H7 (cell line): ENCODE measurements at places on chromosomes 5 and 9.

- no peak for DNase-seq
These were observed 3.9 kb downstream of the GCNT4 start for GRCh38 chr5:75048457-75048953.

DNA sequence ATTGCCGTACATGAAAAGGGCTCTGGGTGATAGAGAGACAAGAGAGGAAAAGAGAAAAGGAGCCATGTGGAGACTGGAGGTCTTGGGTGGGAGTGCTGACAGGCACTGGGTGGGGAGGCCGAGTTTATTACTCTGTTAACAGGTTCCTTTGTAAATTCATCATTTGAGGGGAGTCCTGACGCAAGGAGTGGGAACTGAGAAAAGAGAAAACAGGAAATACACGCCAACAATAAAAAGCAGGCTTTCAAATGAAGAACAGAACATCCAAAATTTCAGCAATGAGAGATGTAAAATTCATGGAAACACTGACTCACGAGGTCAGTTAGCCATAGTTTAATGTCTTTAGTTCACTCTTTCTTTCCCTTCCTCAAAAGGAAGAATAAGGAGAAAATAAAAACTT lies 342.8 kb downstream of the TMEM167A start:
- no peak for DNase-seq

DNA sequence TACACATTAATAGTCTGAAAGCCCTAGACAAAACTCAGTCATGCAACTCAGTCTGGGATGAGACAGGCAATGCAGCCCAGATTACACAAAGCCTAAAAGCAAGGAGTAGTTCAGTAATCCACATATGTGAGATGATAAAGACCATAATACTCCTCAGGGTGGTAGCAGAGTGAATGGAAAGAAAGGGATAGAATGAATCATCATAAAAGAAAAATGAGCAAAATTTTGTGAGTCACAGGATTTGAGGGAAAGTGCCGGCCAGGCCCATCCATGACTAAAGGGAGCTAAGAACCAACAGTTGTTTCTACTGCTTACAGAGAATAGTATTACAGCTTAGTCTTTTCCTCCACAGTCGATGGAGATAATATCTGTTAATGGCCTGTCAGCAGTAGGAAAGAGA lies 90.0 kb upstream of the POU5F2 start:
- no peak for DNase-seq

DNA sequence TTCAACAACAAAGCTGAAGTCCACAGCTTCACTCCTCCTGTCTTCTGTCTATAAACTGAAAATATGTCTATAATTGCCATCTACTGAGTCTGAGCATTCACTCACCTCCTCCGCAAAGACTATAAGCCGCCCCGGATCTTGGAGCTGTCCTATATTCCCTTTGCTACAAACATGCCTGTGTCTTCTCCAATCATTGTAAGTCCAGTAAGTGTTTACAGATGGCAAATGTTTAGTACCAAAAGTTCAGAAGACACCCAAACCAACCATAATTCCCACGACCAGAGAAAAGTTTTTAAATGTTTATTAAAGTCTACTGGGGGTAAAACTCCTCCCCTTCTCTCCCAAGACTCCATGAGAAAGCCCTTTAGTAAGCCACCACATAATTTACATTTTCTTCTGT lies 80.9 kb downstream of the EBF1 start:
- no peak for DNase-seq

DNA sequence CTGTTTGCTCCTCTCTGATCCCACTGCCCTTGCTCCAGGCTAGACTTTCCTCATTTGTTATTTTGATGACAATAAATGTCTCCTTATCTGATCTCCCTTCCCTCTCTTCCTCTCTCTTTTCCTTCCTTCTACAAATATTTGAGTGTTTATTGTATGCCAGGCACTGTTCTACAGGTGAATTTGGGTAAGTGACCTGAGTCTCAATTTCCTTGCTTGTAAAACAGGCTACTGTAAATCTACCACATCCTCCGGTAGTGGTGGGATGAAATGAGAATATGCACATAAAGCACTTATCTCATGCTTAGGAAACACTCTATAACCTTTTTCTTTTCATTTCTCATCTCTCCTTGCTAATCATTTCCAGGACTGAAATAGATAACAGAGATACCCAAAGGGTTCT lies 86.4 kb downstream of the HMHB1 start:
- no peak for DNase-seq

DNA sequence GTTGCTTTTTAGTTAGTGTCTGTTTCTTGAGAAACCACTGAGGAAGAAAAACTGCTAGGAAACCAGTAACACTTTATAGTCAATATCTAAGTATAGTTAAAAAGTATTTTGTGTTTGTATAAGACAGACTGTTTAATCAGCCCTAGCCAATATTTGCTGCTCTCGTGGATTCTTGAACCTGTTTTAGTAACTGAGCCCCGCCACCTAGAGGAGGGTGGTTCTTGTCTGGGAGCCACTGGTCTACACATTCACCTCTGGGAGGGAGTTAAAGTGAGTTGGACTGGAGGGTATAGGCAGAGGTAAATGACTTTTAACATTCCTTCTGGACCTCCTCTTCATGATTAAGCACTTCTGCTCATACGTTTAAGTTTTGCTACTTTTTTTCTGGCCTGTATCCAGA lies 117.2 kb downstream of the SPATA31D1 start:
- no peak for DNase-seq

DNA sequence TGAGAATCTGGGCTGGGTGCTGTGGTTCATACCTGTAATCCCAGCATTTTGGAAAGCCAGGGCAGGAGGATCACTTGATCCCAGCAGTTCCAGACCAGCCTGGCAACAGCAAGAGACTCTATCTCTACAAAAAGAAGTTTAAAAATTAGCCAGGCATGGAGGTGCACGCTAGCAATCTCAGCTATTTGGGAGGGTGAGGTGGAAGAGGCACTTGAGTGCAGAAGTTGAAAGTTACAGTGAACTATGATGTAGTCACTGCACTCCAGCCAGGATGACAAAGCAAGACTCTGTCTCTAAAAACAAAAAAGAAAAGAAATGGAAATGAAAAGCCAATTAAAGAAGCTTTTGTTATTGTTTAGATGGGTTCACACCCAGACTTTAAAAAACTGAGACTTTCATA lies 131.6 kb upstream of the RASA1 start:
- no peak for DNase-seq

DNA sequence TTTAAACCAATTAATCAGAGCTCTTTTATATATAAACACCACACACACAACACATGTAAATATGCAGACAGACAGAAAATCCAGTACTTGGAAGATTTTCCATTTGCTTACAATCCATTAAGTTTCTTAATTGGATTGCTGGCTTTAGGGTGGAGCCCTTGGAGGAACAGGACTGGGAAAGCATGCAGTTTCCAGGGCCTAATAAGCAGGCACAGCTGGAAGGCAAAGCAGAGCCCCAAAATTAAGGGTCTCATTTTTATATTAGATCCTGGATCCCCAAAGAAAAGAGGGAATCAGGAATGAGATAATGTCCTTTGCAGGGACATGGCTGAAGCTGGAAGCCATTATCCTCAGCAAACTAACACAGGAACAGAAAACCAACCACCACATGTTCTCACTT lies 13.1 kb upstream of the SMC2 start:
- DNase-seq, result no peak

GRCh38 chr5:6775571-6775970 lies 62.3 kb downstream of the TENT4A start:
- peak; percentile 41 for DNase-seq

DNA sequence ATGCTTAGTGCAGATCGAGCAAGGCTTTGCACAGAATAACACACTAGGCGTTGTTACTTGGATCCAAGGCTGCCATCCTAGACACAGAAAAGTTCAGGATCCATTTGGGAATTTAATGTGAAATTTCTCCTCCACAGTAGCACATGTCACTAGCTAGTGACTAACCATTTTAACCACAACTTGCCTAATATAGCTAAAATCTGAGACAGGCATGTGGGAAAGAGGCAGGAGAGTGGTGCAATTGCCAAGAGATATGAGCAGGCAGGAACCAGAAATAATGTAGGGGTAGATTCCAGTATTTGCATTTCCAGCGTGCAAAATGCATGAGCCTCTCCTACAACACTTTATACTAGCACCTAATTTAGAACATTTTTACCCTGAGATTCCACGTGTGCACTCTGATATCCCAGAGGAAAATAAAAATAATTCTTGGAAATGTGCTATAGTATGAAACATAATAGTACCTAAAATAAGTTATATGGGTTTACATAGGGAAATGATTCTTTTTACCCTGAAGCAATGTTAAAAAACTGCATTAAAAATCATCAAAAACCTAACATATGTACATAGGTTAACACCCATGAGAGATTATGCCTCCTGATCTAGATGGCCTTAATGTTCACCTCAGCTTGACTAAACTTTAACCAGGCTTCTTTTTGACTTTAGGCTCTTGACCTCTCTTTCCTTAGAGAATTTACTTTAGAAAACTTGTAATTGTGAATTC lies 1230.6 kb upstream of the NUDT12 start:
- no peak for DNase-seq

DNA sequence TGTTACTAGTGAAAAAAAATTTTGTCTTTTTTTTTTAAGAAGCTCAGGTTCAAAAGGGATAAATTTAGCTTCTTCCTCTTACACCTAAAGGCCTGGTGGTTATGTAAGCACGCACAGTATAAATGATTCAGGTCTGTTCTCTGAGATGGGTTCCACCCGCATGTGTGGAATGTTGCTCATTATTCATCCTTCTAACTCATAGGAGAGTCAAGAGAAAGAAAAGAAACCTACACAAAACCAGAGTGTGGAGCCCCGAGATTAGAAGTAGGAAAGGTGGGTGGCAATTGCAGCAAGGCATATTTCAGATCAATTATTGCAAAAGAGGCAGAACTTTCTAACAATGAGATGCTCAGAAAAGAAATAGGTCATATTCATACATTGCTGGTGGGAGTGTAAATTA lies 13.5 kb downstream of the PLAC8L1 start:
- no peak for DNase-seq

GRCh38 chr9:127336506-127337352 lies 60.2 kb upstream of the SLC2A8 start:
- no peak for DNase-seq

GRCh38 chr5:72325566-72326305 lies 5.6 kb downstream of the PTCD2 start:
- DNase-seq, result no peak

- no peak for DNase-seq
These were observed 40.2 kb upstream of the TEX48 start for GRCh38 chr9:114722081-114722621.

GRCh38 chr5:1446602-1447343 lies 1.5 kb upstream of the SLC6A3 start:
- no peak for DNase-seq

DNA sequence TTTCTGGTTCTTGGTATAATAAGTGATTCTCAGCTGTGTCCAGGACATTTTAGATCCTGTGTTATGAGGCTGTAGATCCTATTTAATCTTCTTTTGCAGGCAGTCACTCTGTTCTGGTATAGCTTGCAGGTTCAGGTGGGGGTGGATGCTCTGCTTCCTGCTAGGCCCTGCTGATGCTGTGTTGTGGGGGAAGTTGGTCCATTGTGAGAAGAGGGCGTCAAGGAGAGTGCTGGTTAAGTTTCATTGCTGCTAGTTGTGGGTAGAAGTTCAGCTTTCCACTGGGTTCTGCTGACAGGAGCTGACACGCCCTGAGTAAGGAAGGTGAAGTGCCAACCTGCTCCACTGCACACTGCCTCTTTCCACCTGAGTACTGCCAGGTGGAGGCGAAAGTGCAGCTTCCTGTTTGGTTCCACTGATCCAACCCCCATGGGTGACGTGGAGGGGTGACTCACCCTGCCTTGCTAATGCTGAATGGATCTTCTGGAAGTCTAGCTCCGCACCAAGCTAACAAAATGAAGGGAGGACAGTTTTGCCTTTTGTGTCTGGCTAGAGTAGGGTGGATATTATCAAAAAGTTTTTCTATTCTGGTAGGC lies 16.3 kb downstream of the NMRK1 start:
- no peak for DNase-seq

- no peak for DNase-seq
These were observed 38.4 kb downstream of the AGTPBP1 start for GRCh38 chr9:85703398-85703797.

GRCh38 chr5:166957782-166958181 lies 1333.7 kb upstream of the WWC1 start:
- DNase-seq, result no peak

DNA sequence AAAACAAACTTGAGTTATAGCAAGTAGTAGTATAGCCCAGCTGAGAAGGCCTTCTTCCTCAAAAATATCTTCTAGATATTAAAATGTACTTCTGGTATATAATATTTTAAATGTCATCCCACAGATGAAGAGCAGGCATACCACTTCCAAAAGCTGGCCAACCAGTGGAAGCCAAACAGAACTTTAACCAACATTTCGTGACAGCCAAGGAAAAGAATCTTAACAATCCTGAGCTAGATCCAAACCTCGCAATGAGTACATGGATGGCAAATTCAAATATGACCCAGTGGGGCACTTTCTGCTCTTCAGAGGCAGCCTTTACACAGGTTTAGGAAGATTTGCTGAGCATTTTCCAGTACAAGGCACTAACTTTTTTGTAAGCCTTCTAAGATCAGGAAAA lies 91.8 kb upstream of the ACO1 start:
- DNase-seq, result no peak

GRCh38 chr9:29289365-29289764 lies 1716.1 kb upstream of the C9orf72 start:
- DNase-seq, result no peak

- DNase-seq, result no peak
These were observed 71.0 kb downstream of the IPO11 start for GRCh38 chr5:62483556-62483955.

- peak; percentile 13 for DNase-seq
These were observed 61.7 kb downstream of the PPP2R2B start for GRCh38 chr5:146816775-146817387.

DNA sequence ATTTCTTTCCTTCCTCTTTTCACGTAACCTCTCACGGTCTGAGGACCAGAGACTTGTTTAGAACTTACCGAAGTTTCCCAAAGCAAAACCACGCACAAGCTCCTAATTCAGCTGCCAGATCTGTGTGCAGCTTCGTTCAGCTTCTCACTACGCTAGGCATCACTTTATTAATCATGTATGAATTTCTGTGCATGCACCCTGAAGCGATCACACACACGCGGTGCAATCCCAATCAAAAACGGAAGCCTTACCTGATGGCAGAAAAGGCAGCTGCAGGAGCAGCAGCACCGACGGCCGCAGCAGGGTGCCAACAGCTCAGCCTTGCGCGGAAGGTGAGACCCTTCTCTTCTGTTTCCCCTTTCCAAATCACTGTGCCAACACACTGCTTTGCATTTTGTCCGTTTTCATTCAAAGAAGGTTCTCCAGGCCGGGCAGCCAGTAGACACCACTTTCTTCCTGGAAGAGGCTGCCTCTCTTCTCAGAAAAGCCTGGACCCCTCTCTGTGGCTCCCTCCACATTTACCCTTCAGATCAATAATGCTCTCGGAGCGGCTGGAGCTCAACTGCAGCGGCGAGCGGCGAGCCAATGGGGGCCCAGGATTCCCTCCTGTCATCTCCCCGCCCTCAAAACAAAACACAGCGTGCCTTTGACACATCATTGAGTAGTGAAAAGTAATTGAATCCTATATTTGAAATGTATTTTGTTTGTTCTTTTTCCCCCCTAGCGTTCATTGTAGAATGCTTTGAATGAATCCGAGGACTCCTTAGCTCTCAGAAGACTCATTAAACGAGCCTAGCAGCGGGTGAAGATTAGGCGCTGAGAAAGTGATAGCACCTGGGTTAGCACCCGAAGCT lies at the start of gene CDH12:
CDH12 (minus strand) TSS at position 538 of the 854 bp plus-strand sequence.
- DNase-seq, result peak; percentile 48
